Upper lobe of left lung (tissue), 6 donors: ENCODE measurements at places on chromosomes 4 and X. TPM values are rescaled to one million over a fixed set of nuclear protein-coding genes. Genes with fewer than 3 reads are reported as not detected.

TREX2 gene
- total RNA-seq, result 6.1 TPM

ASB12 gene
- total RNA-seq, result not detected

- DNase-seq, result no peak
- no peaks in the 10 kb centered on the region for H3K4me1 ChIP-seq
- peak overlapping the region; percentile 6 for H3K4me3 ChIP-seq
- H3K27me3 ChIP-seq, result no peaks in the 10 kb centered on the region
- H3K27ac ChIP-seq, result no peak overlapping the region
- no peaks in the 10 kb centered on the region for H3K36me3 ChIP-seq
Observed at GRCh38 chrX:154918060-154918483, 31.9 kb downstream of the F8A1 start.

- H3K36me3 ChIP-seq, result no peaks in the 10 kb centered on the region
- H3K27me3 ChIP-seq, result no peaks in the 10 kb centered on the region
- DNase-seq, result no peak
- no peaks in the 10 kb centered on the region for H3K4me1 ChIP-seq
Observed at GRCh38 chr4:59409647-59410046, 1790.5 kb upstream of the ADGRL3 start.

GRCh38 chr4:183200453-183200852 is 101.4 kb downstream of the WWC2 start:
- no peaks in the 10 kb centered on the region for H3K4me1 ChIP-seq
- peak; percentile 26 for DNase-seq
- H3K36me3 ChIP-seq, result no peaks in the 10 kb centered on the region
- no peak overlapping the region for H3K27ac ChIP-seq

DNA sequence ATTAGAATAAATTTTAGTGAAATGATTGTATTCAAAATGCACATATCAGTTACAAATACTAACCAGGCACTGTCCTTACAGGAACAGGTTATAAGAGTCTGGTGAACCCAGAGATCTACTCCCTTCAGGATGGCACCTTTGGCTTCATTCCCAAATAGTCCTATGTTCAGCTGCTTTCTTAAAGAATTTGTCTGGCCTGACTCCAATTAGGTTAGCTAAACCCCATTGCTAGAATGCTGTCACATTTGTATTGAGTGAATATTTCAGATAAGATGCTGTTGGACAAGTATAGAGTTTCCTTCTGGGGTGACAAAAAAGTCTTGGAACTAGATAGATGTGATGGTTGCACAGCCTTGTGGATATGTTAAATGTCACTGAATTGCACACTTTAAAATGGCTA is 69.4 kb downstream of the EFHC2 start:
- no peaks in the 10 kb centered on the region for H3K27me3 ChIP-seq
- H3K36me3 ChIP-seq, result no peaks in the 10 kb centered on the region
- no peaks in the 10 kb centered on the region for H3K4me1 ChIP-seq
- no peak overlapping the region for H3K4me3 ChIP-seq

GRCh38 chr4:61648264-61648663 is 448.1 kb downstream of the ADGRL3 start:
- H3K4me3 ChIP-seq, result no peak overlapping the region
- H3K36me3 ChIP-seq, result no peaks in the 10 kb centered on the region
- no peaks in the 10 kb centered on the region for H3K27me3 ChIP-seq
- no peak overlapping the region for H3K27ac ChIP-seq

- no peak overlapping the region for H3K27ac ChIP-seq
- no peaks in the 10 kb centered on the region for H3K27me3 ChIP-seq
- H3K36me3 ChIP-seq, result no peaks in the 10 kb centered on the region
- H3K4me1 ChIP-seq, result no peaks in the 10 kb centered on the region
- H3K4me3 ChIP-seq, result no peak overlapping the region
Observed at GRCh38 chrX:34487364-34487763, 169.7 kb downstream of the TMEM47 start.

DNA sequence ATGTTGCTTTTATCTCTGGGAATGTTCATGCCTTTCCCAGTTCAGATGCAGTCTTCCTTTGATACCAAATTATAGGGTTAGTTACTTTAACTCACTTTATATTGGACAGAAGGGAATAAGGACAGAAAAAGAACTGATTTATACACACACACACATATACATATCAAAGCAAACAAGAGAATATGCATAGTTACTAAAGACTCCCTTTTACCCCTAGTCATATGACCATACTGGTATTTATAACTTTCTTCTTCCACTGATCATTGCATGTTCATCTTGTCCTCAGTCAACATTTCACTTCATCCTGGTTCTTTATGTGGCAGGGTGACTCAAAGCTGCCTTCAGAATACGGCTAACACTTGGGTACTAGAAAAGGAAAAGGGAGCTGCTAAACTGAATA is 120.4 kb downstream of the PARM1 start:
- H3K27me3 ChIP-seq, result no peaks in the 10 kb centered on the region
- no peaks in the 10 kb centered on the region for H3K36me3 ChIP-seq
- H3K4me3 ChIP-seq, result no peak overlapping the region
- DNase-seq, result no peak
- no peak overlapping the region for H3K27ac ChIP-seq

GRCh38 chr4:43394976-43395375 is 502.5 kb downstream of the GRXCR1 start:
- DNase-seq, result no peak
- H3K27ac ChIP-seq, result no peak overlapping the region
- no peaks in the 10 kb centered on the region for H3K36me3 ChIP-seq
- no peak overlapping the region for H3K4me3 ChIP-seq
- no peaks in the 10 kb centered on the region for H3K4me1 ChIP-seq
- no peaks in the 10 kb centered on the region for H3K27me3 ChIP-seq

- no peak for DNase-seq
- H3K4me1 ChIP-seq, result no peaks in the 10 kb centered on the region
- H3K27me3 ChIP-seq, result no peaks in the 10 kb centered on the region
- no peak overlapping the region for H3K4me3 ChIP-seq
- H3K27ac ChIP-seq, result no peak overlapping the region
Observed at GRCh38 chrX:150062292-150063137, 124.2 kb upstream of the EOLA2 start.

DNA sequence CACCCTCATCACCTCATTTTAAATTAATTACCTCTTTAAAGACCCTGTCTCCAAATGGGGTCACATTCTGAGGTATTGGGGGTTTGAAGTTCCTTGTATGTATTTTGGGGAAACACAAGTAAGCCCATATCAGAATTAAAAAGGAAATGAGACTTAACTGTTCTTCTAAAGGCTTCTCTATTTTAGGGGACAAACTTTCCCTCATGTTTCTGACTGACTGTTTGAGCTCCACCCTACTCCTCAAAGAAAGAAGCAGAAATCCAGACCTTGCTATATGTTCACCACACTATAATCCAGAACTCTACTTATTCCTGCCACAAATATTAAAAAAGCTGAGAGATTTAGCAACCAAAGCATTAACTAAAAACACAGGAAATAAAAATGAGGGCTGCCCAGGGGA is 258.8 kb downstream of the ARHGAP24 start:
- H3K4me3 ChIP-seq, result no peak overlapping the region
- H3K27me3 ChIP-seq, result no peaks in the 10 kb centered on the region
- H3K27ac ChIP-seq, result no peak overlapping the region
- no peak for DNase-seq

DNA sequence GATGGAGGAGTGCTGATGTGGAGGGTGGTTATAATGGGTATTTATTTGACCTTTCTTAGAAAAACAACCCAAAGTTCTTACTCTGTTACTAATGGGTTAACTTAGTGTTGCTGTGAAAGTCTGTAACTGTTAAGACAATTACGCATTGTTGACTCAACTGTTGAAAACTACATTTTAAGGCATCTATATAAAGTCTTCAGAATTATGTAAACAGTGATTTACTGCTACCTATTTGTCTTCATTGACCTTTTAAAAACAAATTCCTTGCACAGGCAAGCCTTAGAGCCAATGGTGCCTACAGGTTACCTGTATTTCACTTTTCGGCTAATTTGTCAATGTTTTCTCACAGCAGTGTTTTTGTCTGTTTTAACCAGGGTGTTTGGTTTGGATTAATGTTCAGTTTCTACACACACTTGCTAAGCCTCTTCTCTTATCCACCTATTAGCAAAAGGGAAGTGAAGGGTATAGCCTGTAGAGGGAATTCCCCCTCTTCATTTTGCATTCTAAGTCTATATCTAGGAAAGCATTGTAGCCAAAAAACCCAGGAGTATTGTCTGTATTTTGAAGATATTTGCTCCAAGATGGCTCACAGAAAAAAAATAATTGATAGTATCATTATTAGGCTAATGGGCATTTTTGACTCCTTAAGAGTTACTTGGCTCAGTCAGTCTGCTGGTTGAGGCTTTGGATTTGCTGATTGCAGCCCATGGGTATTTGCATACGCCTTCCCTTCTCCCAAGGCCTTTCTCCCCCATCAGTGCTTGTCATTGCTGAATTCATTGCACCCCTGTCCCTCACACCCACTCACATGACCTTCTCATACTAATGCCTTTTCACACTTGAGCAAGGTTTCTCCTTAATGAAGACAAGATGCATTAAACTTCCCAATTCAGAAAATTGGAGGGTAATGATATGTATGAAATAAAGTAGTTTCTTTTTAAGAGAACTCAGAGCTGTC is 30.5 kb downstream of the AFF1 start:
- DNase-seq, result no peak
- H3K27me3 ChIP-seq, result no peaks in the 10 kb centered on the region
- no peaks in the 10 kb centered on the region for H3K36me3 ChIP-seq
- no peak overlapping the region for H3K4me3 ChIP-seq
- peaks cover 49% of the 10 kb centered on the region for H3K4me1 ChIP-seq

GRCh38 chr4:87560802-87561201 is 31.6 kb upstream of the SPARCL1 start:
- H3K27ac ChIP-seq, result no peak overlapping the region
- no peaks in the 10 kb centered on the region for H3K4me1 ChIP-seq
- H3K27me3 ChIP-seq, result no peaks in the 10 kb centered on the region
- H3K36me3 ChIP-seq, result no peaks in the 10 kb centered on the region
- DNase-seq, result no peak

DNA sequence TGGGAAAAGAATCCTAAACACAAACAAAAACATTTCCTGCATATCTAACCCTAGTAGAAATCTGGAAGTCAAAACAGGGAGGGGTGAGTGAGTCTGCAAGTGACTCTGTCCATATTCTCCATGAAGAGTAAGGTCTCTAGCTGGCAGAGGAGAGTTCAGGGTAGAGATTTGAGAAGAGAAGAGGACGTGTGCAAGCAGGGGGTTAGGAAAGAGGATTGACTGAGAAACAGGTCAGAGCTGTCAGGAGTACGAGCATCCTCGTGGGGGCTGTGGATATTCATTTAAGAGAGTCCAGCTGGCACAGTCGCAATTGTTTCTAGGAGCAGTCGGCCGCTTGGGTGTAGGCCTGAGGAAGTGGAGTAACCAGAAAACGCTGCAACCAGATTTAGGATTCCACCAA is 27.9 kb downstream of the PROM1 start:
- no peaks in the 10 kb centered on the region for H3K27me3 ChIP-seq
- H3K36me3 ChIP-seq, result no peaks in the 10 kb centered on the region
- H3K27ac ChIP-seq, result no peak overlapping the region
- no peak for DNase-seq
- H3K4me1 ChIP-seq, result peaks cover 16% of the 10 kb centered on the region
- no peak overlapping the region for H3K4me3 ChIP-seq
